ENCODE measurements at places on chromosomes 4 and X. TPM values are rescaled to one million over a fixed set of nuclear protein-coding genes. Genes with fewer than 3 reads are reported as not detected.

PFKFB1 gene
- total RNA-seq, result 0.32 TPM

DNA sequence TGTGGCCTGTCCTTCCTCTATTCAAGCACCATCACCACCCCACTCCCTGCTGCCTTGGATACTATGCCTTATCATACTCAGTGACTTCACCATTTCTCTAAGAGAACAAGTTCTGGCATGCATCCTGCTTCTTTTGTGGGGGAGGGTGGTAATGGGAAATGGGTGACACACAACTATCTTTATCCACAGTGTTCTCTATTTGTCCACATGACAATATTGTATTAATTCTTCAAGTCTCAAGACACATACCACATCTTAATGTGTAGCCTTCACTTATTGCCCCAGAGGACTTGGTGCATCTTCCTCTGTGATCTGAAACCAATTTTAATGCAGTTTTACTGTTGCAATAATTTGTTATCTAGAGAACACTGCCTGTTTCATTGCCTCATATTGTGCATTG is 29.3 kb upstream of the UGT2B7 start:
- no peak for DNase-seq

- no peak for DNase-seq
Observed at GRCh38 chr4:108244606-108245005, 75.9 kb upstream of the LEF1 start.

- DNase-seq, result peak; percentile 30
Observed at GRCh38 chr4:17324386-17324830, 187.5 kb downstream of the QDPR start.

GRCh38 chrX:136476501-136476900 is 11.2 kb upstream of the BRS3 start:
- no peak for DNase-seq

RGS12 gene
- total RNA-seq, result 25.7 TPM

HELT gene
- not detected for total RNA-seq

All from colonic mucosa (tissue), 4 donors.